Hematopoietic multipotent progenitor cell treated with erythropoietin and hydrocortisone succinate and interleukin-3 and kit ligand, for 4 days (in vitro differentiated cells): ENCODE measurements at places on chromosomes 6 and 20.

- DNase-seq: no peak
Measured at GRCh38 chr6:138817799-138818198, 21.9 kb downstream of the ECT2L start.

DNA sequence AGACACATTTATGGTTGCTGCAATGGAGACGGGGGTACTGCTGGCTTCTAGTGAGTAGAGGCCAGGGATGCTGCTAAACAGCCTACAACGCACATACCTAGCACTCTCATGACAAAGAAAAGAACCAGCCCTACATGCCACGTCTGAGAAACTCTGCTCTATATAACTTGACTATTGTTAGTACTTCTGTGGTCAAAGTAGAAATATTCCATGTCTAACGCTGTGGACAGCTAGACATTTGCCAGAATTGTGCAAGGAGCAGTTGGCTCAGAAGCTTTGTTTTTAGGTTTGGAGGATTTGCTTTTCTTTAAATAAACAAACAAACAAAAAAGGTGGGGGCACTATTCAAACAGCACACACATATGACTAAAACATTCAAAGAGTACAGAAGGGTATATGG lies 20.5 kb downstream of the UBE2V1 start:
- no peak for DNase-seq

DNA sequence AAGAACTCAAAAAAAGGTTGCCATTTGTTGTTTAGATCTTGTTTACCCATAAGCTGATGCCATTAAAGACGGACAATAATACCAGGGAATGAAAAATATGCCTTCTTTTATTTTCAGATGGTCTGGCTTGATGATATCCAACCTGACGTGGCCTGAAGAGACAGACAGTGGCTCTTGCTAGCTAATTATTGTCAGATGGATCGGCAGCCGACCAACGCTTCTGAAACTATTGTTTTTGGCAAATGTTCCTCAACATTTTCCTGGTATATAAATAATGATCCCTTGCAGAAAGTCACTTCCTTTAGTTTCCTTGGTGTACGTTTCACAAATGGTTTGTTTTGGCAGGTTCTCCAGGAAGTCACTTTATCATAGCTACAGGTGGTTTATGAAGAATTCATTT lies 290.9 kb upstream of the TSHZ2 start:
- no peak for DNase-seq

DNA sequence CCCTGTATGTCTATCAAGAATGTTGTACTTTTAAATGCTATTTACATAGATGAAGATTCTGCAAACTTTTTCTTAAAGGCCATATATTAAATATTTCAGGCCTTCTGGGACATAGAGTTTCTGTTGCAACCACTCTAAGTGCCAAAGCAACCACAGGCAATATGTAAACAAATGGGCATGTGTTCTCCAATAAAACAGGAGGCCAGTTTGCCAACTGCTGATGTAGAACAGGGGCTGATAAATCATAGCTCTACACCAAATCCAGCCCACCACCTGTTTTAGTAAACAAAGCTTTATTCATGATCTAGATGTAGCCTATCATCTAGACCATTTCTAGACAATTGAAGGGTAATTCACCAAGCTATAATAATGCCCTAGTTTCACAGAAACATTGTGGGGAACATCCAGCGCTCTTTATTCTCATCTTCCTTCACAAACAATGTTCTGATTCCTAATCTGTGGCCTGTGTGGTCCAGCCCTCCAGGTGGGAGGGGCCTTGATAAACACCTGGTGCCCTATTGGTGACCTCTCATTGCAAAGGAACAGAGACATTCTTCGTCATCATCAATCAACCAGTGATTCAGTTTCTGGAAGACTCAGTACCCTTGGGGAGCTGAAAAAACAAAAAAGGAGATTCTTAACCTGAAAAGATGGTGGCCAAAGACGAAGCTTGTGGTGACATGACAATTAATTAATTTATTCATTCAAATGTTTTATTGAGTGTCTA lies 80.2 kb downstream of the PREP start:
- DNase-seq: no peak

- no peak for DNase-seq
Measured at GRCh38 chr20:36285746-36286447, 20.2 kb upstream of the DLGAP4 start.

- no peak for DNase-seq
Measured at GRCh38 chr20:62754122-62754990, 41.9 kb upstream of the MRGBP start.

- DNase-seq: no peak
Measured at GRCh38 chr20:48683467-48684175, 144.2 kb downstream of the PREX1 start.

DNA sequence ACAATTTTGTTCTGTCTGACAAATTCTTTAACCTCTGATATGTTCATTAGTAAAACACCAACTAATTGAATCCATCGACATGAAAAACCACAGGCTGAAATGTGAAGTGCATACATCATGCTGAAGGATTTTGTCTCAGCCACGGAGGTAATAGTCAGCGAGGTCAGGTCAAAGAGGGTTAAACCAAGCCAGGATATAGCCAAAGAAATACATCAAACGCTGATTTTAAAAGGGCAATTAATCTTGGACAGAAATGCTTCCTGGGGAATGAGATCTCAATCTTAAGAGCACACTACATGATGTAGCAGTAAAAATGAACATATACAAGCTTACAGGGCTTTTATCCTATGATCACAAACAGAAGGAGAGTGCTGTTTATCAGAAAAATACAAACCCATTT lies 106.7 kb downstream of the PRDM1 start:
- DNase-seq: no peak

DNA sequence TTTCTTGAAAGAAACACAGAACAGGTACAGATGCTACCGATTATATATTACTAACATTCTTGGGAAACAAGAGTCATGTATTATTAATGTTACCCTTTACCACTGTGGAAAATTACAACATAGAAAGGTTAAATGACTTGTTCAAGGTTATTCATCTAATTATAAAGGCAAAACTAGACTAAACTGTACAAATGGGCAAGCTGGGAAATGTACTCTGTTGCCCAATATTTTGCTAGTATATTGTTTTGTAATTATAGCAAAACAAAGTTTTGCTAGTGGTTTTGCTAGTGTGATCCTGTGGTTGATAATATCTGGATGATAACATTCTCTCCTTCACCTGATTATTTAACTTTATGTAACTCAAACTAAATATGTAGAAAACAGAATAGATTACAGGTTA lies 96.5 kb downstream of the TINAG start:
- DNase-seq: no peak

- peak; percentile 44 for DNase-seq
Measured at GRCh38 chr6:2744209-2744771, 6.4 kb downstream of the MYLK4 start.

- DNase-seq: no peak
Measured at GRCh38 chr6:56235245-56235644, 12.1 kb downstream of the COL21A1 start.

DNA sequence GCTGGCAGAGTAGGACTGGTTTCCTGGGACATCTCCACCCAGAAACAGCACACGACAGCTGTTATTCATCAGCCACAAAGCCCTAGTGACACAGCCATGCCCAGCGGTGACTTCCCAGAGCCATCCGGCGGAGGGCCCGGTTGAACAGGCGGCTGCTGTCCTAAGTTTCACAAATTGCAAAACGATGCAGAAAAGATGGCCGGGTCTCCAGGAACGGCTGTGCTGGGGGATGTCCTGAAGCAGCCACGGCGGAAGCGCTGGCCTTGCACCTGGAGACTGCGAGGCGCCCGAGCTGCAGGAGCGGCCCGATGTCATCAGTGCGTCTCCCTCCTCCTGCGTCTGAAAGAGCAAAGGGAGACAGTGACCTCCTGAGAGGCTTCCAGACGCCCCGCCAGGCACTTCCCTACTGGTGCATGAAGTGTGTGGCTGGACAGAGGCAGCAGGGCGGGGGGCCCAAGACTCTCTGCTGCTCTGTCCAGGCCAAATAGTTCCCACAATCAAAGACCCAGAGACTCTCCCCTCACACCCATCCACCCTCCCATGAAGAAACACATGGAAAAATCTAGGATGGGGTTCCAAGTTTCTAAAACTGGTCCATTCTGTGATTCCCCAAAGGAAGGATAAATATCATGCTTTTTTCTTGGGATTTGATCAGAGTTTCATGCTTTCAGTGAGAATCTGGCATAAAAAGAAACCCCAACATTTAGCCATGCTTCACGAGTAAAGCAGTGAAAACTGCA lies 44.0 kb downstream of the SSR1 start:
- DNase-seq: no peak

DNA sequence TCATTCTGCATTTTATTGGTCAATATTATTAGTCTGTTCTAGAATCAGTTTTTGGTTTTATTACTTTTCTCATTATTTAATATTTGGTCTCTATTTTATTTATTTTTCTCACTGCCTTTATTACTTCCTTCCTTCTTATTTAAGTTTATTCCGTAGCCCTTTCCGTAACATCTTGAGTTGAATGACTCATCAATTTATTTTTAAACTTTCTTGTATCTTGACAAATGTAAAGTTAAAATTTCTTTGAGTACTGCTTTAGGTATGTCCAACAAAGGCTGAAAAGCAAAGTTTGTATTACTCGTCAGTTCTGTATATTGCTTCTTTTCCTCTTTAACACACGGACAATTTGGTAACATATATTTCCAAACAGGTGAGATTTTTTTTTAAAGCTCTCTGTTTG lies 192.0 kb downstream of the CD109 start:
- no peak for DNase-seq

DNA sequence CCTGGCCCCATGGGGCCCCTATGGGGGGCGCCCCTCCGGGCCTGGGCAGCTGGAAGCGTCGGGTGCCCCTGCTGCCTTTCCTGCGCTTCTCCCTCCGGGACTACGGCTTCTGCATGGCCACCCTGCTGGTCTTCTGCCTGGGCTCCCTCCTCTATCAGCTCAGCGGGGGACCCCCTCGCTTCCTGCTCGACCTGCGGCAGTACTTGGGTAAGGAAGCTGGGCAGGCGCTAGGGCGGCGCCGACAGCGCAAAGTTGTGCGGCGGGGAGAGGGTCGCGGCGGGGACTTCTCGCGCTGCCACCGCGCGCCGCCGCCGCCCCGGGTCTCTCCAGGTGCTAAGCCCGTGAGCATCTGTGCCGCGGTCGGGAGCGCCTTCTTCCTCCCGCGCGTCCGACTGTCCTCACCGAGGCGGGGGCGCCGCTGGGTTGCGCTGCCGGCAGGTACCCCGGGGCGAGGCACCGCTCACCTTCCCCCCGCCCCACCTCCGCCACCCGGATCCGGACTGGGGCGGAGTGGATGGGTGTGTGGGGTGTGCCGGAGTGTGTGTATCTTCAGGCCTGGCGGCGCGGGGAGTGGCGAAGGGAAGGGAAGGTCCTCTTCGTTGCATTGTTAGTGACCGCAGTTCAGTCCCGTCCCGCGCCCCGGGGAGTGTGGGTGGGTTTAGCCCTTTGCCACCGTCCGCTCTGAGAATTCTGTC lies 788 bp downstream of the UST start:
- peak; percentile 41 for DNase-seq

GRCh38 chr6:143125864-143126573 lies 65.3 kb downstream of the AIG1 start:
- DNase-seq: no peak

DNA sequence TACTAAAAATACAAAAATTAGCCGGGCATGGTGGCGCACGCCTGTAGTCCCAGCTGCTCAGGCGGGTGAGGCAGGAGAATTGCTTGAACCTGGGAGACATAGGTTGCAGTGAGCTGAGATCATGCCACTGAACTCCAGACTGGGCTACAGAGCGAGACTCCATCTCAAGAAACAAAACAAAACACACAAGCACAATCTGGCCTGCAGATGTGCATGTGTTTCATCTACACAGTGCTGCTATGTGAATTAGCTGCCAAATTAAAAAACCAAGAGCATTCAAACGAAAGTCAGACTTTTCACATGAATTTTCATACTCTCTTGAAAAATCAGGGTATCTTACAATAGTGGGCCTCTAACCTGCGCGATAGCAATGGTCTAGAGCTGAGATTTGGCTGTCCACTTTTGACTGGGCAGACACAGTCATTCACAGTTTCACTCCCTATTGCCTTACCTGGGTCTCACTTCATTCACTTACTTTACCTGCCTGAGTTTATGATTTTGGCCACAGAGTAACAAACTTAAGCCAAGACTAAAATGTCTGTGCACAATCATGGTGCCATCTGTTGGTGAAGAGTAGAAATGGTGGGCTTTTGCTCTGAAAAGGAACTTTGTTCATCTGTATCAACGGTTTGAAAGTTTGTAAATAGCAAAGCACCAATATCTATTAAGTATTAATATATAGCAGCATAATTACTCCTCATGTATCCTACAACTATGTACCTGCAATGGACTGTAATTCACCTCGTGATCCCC lies 138.5 kb upstream of the UST start:
- peak; percentile 35 for DNase-seq

DNA sequence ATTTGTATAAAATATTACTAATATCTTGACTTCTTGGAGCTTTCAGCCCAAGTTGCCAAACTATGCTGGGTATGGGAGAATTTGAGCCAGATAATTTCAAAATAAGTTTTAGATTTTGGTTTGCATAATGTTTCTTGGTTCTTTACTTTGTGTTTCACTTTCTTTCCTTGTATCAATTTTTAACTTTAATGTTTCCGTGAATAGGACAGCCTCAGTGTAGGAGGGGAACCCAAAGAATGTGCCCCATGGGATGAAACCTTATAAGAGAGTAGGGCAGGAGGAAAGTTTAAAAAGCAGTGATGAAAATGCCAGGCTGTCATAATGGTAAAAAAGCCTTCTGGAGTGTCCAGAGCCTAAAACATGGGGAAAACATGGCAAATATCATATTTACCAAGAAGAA lies 252.4 kb upstream of the IRAK1BP1 start:
- no peak for DNase-seq

- no peak for DNase-seq
Measured at GRCh38 chr6:154404791-154405400, 48.3 kb upstream of the IPCEF1 start.

DNA sequence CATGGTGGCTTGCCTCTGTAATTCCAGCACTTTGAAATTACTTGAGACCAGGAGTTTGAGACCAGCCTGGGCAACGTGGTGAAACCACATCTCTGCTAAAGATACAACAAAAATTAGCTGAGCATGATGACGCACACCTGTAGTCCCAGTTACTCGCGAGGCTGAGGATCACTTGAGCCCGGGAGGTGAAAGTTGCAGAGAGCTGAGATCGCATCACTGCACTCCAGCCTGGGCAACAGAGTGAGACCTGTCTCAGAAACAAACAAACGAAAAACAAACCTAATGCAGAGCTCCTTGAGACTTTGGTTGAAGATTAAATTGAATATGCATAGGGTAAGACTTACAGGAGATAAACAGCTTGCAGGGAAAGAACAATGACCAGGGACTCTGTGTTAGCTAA lies 80.8 kb downstream of the SCAF8 start:
- DNase-seq: no peak

GRCh38 chr6:144482142-144482541 lies 197.0 kb downstream of the UTRN start:
- DNase-seq: peak; percentile 91

- DNase-seq: peak; percentile 46
Measured at GRCh38 chr20:21102603-21103311, 3.4 kb downstream of the LINC00237 start.

DNA sequence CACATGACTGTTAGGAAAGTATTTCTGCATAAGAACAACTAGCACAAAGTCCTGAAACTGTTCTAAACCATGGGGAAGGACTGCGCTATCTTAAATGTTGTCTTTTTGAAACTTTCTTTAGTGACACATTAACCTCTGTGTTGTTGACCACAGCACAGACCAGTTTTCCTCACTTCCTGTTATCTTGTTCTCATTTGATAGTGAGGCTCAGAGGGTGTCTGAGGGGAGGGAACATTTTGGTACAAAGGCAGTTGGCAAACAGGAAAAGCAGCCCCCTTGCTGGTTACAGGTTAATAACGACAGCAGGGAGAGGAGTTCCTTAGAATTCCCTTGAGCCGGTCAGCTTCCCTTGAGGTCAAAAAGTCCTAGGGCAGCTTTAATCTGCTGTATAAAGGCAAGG lies 143.5 kb upstream of the BMP2 start:
- peak; percentile 13 for DNase-seq

GRCh38 chr20:17766226-17766625 lies 66.5 kb downstream of the BANF2 start:
- no peak for DNase-seq
